Hematopoietic multipotent progenitor cell (in vitro differentiated cells): ENCODE measurements at places on chromosomes 7 and 10.

GRCh38 chr10:126838316-126838715 is 66.9 kb upstream of the DOCK1 start:
- no peak for DNase-seq

DNA sequence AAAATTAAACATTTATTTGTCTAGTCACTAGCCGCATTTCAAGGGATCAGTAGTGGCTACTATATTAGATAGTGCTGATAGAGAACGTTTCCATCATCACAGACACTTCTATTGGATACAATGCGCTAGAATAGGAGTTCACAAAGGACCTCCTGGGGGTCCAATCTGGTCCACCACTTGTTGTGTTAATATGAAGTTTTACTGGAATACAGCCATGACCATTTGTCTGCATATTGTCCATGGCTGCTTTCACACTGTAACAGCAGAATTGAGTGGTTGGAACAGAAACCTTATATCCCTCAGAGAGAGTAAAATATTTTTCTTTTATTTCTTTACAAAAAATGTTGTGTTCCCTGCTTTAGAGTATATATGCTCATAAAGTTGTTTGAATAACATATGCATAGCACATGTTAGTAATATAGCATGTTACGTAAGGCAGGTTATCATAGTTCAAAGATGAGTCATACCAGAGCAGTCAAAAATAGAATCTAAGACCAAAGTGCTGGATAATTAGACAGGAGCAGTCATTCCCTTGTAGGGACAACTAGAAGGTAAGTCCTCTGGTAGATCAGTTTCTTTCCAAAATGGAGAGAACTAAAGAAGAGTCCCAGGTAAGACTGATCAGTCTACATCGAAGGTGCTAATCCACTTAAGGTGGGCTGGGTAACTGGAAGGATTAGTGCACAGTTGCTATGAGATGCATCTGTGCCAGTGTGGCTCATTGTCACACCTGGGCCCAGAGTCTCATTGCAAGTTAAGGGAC is 14.9 kb downstream of the BZW2 start:
- peak; percentile 35 for DNase-seq

DNA sequence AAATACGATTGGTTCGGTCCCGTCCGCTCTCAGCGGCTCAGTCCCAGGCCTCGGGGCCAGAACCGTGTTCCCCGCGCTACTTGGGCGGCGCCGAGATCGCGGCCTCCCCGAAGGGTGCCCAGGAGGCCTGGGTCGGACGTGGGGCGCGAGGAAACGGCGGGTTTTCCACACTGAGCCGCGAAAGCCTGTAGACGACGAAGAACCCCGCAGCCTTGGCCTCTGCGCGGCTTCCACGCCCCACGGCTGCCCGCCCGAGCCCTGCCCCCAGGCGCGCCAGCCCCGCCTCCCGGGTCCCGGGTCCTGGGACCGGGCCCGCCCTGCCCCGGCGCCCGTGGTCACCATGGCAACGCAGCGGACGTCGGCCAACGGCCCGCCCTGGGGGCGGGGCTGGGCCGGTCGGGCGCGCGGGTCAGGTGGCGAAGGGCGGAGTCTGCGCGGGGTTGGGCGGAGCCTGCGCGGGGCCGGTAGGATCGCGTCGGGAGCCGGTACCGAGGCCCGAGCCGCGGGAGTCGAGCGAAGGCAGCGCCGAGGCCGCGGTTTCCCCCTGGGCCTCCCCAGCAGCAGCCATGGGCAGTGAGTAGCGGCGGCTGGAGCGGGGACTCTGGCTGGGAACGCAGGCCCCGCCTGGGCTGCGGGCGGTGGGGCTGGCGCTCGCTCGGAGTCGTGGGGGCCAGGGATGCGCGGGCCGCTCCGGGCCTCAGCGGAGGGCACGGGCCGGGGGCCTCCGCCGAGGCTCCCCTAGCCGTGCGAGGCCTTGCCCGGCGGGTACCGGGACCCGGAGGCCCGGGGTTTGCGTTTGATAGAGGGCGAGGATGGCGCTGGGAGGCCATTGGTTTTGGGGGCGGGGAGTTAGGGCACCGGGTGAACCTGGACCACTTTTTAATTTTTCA is at the start of gene SEC61A2:
SEC61A2 (plus strand) TSS at position 456 of the 890 bp plus-strand sequence; CDS start at position 567, 111 bp downstream.
- peak; percentile 97 for DNase-seq

GRCh38 chr10:25049966-25050365 is 33.6 kb downstream of the THNSL1 start:
- DNase-seq: no peak

GRCh38 chr10:71974489-71975021 is 10.4 kb downstream of the CHST3 start:
- no peak for DNase-seq

DNA sequence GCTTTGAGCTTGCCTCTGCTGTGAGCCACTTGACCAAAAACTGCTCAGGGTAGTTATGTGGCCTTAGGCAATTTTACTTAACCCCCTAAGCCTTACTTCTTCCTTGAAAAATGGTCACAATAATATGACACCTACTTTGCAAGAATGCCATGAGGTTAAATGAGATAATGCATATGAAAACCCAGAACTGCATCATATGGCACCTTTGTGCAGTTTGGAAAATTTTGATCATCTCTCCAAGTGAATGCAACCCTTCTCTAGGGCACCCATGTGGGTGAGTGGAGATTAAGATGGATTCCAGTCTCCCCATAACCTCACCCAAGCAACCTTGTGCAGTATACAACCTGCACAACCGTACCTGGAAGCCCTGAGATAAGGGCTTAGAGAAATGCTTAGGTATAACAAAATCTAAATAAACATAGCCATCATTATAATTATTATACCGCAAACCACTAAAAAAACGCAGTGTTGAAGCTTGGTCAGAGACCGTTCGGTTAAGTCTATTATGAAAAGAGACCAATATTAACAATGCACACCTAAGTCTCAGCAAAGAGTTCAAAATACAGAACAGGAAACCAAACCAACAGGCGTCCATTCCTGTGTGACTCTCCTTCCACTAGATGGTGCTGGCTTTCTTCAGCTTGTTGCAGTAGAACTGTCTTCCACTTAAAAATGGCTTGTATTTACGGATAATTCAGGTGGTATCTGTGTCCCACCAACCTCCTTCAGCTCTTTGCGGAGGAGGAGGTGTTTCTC is 21.0 kb upstream of the ASB15 start:
- DNase-seq: no peak

DNA sequence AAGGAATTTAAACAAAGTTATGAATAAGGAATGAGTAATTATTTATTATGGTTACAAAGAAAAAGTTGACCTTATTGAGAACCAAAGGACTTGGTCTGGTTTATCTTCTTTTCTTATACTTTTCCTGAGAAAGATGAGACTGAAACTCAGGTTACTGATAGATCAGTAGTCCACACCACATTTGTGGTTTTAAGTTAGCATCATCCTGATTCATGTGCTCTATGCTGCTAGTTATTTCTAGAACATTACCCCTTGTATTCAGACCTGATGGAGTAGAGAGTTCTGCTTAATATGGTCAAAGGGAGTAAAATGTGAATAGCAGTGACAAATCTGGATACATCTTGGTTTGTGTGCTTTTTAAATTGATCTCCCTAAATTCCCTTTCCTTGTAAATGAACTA is 63.8 kb downstream of the FOXP2 start:
- no peak for DNase-seq

DNA sequence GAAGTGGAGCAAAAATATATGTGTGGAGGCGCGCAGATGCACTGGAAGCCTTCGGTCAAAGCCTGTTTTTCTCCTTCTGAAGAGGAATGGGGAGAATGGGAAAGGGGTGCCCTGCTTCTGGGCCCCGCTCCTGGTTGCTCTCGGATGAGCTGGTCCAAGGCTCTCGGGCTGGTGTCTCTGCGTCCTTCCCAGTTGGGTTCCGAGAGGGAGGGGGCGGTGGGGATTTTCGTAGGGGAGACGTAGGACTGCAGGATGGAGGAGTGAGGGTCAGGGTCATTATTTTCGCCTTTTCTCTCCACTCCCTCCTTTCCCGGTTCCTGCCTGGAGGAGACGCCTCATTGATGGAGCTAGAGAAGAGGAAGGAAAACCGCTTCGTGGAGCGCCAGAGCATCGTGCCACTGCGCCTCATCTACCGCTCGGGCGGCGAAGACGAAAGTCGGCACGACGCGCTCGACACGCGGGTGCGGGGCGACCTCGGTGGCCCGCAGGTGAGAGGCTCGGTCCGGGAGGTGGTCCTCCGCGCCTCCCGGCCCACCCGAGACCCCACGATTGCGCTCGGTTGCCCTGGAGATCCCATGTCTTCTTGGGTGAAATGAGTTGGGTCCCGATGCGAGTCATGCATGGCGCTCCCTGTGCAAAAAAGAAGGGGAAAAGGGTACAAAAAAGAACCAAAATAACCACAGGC is 790 bp downstream of the ADAM22 start:
- peak; percentile 41 for DNase-seq

GRCh38 chr10:79488870-79489269 is 23.5 kb upstream of the EIF5AL1 start:
- no peak for DNase-seq

DNA sequence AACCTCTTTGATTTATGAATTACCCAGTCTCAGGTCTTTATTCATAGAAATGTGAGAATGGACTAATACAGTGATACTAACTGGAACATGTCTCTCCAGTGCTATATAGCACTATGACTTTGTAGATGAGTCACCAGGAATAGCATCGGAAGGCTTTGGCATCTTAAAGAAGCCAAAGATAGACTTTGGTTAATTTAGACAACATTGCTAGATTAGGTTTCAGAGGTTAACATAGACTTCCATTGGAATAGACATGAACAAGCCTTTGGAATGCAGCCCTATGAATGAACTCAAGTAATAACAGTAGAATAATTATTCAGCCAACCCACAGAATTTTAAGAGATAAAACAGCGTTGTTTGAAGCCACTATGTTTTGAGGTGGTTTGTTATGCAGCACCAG is 169.2 kb downstream of the HGF start:
- DNase-seq: no peak

DNA sequence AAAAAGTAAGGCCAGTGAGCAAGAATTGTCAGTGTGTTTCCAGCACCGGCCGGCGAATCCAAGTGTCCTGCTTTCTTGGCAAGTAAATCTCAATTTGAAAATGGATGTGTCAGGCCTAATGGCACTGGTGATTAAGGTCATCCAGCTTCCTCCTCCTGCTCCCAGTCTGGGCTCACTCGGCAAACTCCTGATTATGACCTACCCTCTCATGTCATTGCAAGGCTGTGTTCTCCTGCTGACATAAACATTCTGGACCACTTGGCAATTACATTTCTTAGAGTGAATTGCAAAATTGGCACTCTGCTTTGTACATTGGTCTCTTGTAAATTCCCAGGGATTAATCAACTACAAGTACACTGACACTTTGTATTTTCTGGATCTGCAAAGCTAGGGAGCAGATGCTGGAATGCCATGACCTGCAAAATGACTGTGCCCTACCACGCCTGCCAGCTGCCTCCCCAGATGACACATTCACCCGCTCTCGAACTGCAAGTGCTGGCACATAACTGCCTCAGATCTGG is 473.8 kb downstream of the KIF20B start:
- DNase-seq: no peak

GRCh38 chr7:32283546-32283945 is 206.6 kb downstream of the LSM5 start:
- DNase-seq: no peak

DNA sequence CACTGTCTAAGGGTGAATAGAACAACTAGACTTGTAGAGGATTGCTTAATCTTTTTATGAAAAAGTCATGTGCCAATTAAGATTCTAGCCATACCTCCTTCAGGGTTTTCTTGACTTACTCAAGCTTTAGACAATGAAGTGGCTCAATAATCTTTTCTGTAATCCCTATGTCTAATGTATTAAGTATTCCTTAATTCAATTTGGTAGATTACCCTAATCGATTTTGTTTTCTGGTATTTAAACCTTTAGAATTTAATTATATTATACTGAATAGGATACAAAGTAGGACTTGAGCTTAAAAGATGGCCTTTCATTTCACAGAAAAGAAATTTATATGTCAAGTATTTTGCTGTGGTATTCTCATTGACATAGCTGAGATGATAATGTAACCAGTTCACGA is 597.9 kb upstream of the C7orf33 start:
- no peak for DNase-seq

DNA sequence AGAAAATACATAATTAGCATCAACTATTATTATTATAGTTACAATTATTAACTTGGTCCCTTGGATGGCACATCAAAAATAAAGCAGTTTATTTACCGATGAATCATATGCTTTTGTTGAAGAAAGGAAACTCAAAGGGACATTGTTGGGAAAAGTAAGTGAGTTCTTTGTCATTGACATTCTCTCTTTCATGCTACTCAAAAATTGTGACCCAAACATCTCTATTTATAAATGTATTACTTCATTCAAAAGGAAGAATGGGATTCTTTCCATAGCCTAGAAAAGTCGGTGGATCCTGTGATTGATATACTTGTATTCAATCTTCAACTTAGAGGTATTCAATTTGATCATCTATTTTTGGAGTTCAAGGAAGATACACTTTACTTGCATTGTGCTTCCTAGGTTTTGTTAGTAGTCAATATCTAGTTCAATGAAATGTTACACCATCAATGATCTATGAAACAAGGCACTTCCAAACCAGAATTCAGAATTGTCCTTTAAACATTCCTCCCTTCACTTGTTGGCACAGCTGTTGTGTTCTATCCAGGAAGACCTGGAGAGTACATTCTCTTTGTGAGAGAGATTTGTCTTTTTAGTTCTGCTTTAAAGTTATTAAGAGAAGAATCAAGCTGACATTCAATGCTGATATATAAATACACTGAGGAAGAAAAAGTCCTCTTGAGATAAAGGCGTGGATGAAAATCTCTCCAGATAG is 235.2 kb downstream of the TMEM26 start:
- no peak for DNase-seq

- DNase-seq: no peak
Observed at GRCh38 chr7:121689749-121690148, 183.2 kb upstream of the PTPRZ1 start.

DNA sequence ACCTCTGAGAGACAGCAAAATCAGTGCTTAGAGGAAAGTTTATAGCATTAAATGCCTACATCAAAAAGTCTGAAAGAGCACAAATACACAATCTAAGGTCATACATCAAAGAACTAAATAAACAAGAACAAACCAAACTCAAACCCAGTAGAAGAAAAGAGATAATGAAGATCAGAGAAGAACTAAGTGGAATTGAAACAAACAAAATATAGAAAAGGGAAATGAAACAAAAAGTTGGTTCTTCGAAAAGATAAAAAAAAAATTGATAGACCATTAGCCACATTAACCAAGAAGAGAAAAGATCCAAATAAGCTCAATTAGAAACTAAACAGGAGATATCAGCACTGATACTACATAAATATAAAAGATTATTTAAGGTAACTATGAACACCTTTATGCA is 280.0 kb upstream of the NRG3 start:
- DNase-seq: no peak

- DNase-seq: no peak
Observed at GRCh38 chr7:108358553-108358952, 97.7 kb downstream of the NRCAM start.

DNA sequence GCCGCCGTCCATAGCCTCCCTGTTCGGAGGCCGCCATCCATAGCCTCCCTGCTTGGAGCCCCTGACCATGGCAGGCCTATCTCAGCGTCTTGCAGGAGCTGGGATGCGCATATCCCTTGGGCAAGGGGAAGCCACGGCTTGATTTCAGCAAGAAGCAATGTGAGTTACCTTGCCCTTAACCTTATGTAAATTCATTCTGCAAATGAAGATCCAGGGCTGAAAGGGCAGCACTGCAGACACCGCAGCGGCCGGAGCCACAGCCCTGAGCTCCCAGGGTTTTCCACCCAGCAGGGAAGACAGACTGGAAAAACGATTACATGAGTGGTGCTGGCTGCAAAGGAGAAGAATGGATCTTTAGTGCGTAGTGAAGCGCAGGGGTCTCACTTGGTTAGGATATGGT is 95.8 kb downstream of the SEC61G start:
- DNase-seq: no peak

- no peak for DNase-seq
Observed at GRCh38 chr7:92563345-92563744, 26.8 kb downstream of the FAM133B start.

GRCh38 chr10:43076876-43077420 is at the start of gene RET:
TSS of gene RET (plus strand) at chr10:43077069. CDS start at chr10:43077259, 190 bp downstream.
- no peak for DNase-seq
